Pons (tissue), 1 donor: ENCODE measurements at places on chromosomes 3 and 15.

DNA sequence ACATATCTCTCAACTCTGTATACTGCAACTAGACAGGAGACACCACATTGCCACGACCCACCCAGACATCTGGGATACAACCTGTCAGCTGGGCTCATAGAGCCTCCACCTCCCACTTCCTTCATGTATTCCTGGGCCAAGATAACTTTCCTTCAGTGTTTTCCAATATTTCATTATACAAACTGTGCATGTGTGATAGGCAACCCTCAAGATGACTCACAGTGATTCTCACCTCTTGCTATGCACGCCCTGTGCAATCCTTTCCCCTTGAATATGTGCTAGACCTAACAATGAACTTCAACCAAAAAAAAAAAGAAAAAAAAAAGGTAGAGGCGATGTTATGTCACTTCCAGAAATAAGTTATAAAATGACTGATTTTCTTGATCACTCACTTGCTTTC lies 138.0 kb upstream of the ALCAM start:
- DNase-seq: no peak

GRCh38 chr3:127914584-127914983 lies 448 bp upstream of the KBTBD12 start:
- no peak for DNase-seq

DNA sequence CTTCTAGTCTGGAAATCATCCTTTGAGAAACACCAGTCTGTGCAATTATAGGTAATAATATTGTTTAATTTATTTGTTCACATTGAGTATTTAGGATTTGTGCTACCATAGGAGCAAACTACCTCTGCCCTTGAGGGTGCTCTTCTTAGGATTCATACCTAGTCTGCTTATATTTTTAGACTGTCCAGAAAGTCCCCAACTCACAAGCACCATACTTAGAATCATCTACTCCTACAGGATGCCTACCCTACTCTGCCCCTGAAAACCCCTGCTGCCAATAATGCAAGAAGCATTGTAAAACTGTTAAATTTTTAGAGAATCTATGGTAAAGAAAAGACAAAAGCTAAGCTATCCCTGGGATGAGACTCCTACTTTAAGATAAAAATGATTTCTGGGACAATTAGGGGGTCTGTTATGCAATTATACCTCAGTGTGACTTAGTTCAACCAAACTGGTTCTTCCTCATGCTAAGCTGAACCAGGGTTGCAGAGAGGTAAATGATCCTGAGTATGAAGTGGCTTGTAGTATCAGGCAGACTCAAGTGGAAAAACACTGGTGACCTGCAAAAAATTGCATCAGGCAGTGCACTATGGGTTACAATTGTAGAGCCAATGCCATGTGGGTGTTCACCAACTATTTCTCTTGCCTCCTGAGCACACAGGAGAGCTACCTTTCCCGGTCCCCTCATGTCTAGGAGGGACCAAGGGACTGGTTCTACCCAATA lies 133.3 kb downstream of the TNIK start:
- DNase-seq: no peak

- no peak for DNase-seq
Measured at GRCh38 chr3:29771602-29772001, 490.7 kb downstream of the RBMS3 start.

GRCh38 chr3:194079702-194080172 lies 56.2 kb upstream of the HES1 start:
- DNase-seq: no peak
